Foreskin keratinocyte (primary cell): ENCODE measurements at places on chromosomes 1 and 21.
A peak's percentile ranks its signal among the peaks of the same experiment; 100 is the strongest.

- DNase-seq = peak; percentile 85
These were observed 44.2 kb downstream of the OSBPL9 start for GRCh38 chr1:51661081-51661518.

DNA sequence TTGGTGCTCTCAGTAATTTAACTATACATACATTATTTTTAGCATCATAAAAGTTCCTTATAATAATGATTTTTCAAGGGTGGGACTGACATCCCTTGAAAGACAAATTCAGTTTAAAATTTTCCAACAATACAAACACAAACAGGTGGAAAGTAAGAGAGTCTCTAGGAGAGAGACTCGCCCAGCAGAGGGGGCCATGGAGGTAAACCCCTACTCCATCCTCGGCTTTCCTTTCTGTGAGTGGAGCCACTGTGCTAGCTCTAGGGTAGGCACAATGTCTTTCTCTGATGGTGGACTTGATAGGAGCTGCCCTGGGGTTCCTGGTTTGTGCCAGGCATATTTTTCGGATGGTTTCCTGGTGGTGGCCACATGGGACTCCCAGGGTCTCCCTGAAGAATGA is 8.3 kb downstream of the CSMD2 start:
- DNase-seq = no peak

DNA sequence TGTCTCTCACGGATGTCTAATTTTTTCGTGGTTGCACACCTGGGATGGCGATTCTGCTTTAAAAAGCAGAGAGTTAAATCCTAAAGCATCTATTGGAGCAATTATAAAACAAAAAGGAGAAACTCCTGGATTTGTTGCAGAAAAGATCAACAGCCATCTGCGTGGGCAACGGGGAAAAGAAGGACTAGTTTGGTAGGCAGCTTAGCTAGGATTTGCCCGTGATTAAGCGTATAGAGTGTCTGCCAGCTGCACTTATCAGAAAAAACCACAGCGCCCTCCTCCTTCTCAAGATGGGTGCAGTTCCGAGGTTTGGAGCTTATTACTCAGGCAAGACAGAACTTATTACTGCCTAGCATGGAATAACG is 526 bp upstream of the SLC25A24 start:
- peak; percentile 69 for DNase-seq

DNA sequence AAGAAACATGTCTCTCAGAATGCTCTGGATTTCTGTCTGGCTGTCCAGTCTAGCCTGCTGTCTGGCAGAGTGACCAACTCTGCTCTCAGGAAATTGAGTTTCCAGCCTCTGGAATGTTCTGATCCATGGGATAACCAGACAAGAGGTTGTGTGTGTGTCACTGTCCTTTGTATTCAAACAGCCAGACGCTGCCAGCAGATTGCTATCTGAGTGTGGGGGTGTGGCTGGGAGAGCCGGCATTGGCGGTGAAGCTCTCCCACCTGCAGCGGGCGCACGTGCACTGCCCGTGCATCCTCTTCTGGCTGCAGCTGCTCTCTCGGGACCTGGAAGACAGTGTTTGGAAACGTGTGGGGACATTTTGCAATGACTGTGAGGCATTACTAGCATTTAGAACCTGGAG is 26.1 kb downstream of the PKP1 start:
- peak; percentile 89 for DNase-seq

GRCh38 chr1:107965110-107965991 is at the start of gene VAV3:
TSS of gene VAV3 (minus strand) at chr1:107965180. CDS start at chr1:107964869, 311 bp downstream.
- peak; percentile 15 for DNase-seq

- peak; percentile 94 for DNase-seq
These were observed 76.5 kb upstream of the BTG3 start for GRCh38 chr21:17688912-17689874.

DNA sequence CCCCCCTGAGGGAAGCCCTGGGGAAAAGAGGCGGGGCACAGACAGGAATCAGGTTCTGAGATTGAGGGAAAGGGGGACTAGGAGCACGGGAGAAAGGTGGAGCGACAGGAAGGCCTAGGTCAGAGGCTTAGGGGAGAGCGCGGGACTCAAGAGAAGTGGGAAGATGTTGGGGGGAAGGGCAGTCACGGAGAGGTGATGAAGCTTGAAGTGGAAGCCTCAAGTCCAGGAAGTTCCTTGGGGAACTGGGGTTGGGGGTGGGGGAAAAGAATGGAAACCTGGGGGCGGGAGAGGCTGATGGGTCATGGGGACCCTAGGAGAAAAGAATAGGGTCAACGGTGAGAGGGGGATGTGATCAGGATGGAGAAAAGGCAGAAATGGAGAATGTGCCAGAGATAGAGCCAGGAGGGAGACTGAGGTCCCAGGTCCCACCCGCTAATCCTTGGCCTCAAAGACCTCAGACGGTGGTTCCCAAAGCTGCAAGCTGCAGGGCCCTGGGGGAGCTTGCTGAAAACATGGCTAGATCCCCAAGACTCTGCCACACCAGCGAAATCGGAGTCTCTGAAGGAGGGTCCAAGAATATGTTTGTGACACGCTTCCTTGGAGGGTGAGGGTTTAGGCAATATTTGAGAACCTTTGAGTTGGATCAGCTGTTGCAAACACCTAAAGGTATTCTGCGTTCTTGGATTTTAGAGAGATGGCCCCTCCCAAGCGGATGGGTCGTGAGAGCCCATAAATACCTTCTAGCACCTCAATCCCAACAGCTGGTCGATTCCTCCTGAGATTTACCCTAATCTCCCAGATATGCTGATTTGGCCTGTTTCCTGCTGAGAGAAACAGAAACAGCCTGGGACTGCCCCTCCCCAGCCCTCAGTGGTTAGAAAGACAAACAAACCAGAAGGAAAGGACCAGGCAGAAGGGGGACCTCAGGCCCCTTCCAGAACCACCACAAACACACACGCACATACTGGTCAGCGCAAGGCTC is 3.6 kb downstream of the C1orf232 start:
- no peak for DNase-seq

DNA sequence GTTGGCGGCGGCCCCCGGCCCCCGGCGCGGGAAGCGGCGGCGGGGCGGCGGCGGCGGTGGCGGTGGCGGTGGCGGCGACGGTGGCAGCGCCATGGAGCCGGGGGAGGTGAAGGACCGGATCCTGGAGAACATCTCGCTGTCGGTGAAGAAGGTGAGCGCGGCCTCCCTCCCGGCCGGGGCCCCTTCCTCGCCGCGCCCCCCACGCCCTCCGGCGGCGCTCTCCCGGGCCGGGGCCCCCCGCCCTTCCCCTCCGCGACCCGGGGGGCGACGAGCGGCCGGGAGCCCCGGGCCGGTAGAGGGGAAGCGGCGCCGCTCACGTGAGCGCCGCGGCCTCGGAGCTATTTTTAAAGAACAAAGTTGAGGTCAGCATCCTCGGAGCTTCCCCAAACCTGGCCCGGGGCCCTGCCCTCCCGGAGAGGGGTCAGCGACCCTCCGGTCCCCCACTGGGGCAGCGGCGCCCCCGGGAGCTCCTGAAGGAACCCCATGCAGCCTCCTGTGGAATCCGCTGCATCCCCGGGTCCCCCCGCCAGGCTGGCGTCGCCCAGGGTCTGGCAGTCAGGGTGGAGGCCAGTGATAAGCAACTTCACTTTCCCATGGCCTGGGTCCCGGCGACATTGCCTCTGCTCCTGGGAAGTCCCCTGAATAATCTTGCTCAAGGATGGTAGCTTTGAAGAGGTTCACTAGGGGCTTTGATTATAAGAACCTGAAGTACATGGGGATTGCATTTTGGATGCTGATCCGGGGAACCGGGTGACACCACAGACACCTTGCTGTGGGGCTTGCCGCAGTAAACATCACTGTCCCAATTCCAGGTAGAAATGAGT is 560 bp downstream of the PLEKHM2 start:
- DNase-seq = no peak

DNA sequence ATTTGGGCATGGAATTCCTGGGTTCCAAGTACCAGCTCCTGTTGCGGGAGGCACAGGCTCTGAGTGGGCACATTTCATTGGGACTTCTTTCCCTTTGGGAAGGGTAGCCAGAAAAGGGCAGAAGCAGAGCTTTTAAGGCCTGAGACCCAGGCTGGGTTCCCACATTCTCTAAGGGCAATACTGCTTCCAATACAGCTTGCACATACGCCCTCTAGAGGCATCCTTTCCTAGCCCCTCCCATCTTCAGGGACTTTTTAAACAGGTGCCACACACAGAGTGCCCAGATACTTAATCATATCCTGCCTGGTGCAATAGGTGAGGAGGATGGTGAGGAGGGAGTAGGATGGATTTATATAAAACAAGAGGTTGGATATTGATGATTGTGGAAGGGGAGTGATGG is 5.7 kb downstream of the GPR88 start:
- peak; percentile 30 for DNase-seq
